ENCODE measurements at places on chromosomes 16 and 17.

DNA sequence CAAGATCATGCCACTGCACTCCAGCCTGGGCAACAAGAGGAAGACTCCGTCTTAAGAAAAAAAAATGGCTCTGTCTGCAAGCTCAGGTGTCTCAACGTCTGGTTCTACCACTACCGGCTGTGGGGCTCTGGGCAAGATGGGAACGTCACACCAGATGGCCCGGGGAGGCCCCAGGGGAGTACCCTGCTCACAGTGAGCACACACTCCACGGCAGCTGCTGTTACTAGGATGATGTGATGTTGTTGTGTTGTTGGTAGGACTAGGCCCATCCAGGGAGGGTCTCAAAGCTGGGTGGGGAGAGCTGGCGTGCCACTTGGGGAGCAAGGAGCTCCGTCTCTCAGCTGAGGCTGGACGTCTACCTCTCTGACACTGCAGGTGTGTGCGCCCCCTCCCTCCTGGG lies 9.4 kb upstream of the NPTX1 start:
- DNase-seq: no peak

GRCh38 chr17:7644775-7645174 lies 6.0 kb upstream of the ATP1B2 start:
- DNase-seq: no peak

GRCh38 chr17:72434991-72435618 lies 314.3 kb downstream of the SOX9 start:
- DNase-seq: no peak

- no peak for DNase-seq
Measured at GRCh38 chr17:18028952-18029540, 9.9 kb downstream of the ATPAF2 start.

DNA sequence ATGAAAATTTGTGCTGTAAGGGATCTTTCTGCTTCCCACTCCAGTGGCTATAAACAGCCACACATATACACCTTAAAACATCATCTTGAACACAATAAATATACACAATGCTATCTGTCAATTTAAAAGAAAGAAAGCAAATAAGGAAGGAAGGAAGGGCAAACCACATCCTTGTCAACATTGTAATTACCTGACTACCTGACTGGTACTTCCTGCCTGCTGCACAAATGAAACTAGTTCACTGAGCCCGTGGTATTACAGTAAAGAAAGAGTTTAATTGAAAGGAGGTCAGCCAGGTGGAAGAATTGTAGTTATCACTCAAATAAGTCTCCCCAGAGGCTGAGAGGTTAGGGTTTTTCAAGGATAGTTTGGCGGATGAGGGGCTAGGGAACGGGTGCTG lies 344.4 kb upstream of the ASIC2 start:
- DNase-seq: no peak

DNA sequence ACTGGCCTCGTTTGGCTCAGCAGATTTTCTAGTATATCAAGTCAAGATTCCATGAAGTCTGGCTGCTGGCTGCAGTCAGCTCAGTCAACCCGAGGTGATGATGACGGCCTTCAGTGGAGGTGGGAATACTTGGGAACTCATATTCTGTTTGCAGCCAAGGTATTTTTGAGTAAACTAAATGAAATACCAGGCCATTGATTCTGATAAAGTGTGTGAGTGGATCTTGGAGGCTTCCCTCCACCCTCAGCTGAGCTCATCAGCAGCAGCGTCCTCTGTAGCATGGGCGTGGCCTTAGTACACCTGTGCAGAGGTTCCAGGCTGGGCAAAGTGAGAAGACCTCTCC lies 22.0 kb upstream of the TACO1 start:
- no peak for DNase-seq

DNA sequence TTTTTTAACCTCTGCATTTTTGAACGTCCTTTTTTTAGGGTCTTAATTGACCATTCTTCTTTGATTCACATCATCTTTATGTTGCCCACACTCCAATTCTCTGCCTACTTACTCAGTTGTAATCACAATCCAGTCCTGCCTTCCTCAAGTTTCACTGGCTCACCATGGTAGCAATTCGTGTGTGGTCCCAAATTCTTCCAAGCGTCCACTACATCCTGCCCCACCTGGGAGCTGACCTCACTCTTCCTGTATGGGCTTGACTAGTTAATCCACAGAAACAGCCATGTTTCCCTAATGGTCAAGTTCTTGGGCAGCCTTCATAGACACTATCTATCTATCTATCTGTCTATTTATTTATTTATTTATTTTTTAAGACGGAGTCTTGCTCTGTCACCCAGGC lies 7.1 kb downstream of the TLCD2 start:
- no peak for DNase-seq

- no peak for DNase-seq
Measured at GRCh38 chr16:78278056-78278450, 178.6 kb downstream of the WWOX start.

DNA sequence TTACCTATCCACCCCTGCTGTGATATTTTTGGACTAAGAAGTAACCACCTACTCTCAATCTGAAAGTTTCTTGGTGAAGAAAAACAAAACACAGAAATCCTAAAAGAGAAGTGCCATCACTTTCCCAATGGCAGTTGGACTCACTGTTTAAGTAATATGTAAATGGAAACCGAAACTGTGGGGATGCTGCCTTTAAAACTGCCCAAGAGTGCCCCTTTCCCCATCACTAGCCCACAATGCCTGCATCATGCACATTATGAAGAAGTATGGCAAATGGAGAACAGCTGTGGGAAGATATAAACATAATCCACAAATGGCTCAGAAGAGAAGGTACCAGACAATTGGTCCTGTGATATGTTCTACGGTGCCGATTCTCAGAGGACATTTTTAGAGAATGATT lies 33.5 kb upstream of the SLC6A2 start:
- no peak for DNase-seq

DNA sequence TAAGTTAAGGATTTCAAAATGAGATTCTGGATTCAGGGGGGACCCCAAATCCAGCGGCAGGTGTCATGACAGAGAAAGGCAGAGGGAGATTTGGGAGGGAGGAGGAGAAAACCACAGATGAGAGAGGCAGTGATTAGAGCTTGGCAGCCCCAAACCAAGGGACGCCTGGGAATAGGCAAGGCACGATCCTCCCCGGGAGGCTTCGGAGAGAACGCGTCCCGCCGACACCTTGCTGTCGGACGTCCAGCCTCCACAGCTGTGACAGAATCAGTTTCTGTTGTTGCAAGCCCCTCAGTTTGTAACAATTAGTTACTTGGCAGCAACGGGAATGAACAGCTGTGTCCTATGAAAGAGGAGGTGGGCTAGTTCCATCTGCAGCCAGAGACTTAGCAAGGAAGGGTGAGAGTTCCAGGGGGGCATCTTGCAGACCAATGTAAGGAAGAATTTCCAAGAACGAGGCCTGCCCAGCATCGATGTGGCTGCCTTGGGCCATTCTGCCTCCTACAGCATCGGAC lies 110.7 kb upstream of the SDK2 start:
- DNase-seq: no peak

DNA sequence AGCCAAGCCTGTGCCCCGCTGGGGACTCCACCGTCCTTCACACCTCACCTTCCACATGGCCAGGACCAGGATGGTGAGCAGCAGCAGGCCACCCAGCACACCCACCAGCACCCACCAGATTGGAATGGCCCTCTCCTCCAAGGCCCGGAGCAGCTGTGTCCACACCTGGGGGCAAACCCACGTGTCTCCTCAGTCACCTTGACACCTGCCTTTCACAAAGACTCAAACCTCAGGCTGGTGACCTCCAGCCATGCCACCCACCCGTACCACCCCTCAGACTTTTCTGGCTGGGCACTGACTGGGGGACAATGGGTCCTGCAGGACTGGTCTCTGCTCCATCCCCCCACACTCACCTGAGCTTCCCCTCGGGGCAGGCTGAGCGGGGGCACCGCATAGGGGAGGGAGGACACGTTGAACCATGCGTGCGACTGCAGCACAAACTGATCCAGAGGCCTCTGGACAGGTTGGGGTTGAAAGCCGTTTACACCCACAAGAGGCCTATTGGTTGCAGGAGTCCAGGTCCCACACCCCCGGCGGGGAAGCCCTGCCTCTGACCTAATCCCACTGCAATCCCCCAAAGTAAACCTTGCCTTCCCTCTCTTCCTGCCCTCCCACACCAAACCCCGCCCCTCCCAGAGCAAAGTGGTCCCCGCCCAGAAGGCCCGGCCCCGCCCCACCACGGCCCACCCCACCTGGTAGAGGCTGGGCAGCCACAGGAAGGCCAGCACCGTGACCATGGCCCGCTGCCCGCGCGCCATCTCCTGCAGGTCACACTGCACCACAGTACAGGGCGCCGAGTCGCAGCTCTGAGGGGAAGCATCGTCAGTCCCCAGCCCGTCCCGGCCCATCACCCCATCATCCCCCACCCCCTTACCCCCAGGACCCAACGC lies 10.9 kb upstream of the FAM171A2 start:
- DNase-seq: no peak

DNA sequence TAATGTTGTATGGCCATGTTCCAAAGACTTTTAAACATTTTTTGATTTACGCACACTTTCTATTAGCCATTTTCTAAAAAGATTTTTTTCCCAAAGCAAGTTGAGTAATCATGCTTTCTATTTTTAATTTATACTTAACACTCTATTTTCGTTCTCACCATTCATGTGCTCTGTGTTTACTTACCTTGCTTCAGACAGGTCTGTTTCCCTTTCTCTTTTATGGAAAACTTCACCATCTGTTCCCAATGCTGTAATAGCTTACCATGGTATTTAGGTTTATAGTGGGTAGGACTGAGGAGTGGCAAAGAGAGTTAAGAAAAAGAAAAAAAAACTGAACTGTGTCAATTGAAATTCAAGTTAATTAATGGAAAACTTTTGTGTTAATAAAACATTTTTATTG lies 37.5 kb upstream of the KCNJ16 start:
- DNase-seq: no peak

DNA sequence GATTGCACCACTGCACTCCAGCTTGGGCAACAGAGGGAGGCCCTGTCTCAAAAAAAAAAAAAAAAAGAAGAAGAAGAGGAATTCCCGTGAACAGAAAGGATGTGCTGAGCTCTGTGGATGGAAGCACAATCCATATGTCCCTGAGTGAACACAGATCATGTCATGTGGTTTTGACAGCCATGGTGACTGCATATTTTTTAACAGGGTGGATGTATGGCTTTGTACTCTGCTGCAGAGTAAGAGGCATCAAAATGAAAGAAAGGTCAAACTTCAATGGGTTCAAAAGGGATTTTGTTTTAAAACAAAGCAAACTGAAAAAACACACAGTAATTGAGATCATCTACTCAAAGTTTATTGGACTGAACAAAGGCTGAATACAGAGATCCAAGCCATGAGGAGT lies 31.5 kb downstream of the MXRA7 start:
- no peak for DNase-seq
